ENCODE measurements at places on chromosomes 13 and 19.

DNA sequence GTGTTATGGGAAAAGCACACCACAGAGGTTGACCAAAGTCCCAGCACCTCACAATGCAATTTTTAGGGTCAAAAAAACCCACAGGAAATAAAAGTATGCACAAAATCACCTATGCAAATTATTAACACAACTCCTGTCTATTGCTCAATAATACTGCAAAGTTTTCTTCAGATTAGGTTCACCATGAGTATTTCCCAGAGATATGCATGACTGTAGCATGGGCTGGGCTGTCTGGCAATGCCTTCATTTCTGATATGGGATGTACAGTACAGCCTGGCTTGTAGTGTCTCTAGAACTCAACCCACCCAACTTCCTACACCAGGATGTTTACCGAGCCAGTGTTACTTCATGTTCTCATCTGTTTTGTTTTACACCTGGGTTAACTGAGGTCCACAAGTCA, 698.7 kb upstream of the ARGLU1 start:
- DNase-seq = no peak

DNA sequence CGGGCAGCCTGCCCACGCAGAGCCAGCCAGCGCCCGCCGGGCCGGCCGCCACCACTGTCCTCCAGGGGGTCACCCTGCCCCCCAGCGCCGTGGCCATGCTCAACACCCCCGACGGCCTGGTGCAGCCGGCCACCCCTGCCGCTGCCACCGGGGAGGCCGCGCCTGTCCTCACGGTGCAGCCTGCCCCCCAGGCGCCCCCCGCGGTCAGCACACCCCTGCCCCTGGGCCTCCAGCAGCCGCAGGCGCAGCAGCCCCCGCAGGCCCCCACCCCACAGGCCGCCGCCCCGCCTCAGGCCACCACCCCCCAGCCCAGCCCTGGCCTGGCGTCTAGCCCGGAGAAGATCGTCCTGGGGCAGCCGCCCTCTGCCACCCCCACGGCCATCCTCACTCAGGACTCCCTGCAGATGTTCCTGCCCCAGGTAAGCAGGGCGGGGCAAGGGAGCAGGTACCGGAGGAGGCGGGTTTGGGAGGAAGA, 32.3 kb upstream of the EHD2 start:
- no peak for DNase-seq

DNA sequence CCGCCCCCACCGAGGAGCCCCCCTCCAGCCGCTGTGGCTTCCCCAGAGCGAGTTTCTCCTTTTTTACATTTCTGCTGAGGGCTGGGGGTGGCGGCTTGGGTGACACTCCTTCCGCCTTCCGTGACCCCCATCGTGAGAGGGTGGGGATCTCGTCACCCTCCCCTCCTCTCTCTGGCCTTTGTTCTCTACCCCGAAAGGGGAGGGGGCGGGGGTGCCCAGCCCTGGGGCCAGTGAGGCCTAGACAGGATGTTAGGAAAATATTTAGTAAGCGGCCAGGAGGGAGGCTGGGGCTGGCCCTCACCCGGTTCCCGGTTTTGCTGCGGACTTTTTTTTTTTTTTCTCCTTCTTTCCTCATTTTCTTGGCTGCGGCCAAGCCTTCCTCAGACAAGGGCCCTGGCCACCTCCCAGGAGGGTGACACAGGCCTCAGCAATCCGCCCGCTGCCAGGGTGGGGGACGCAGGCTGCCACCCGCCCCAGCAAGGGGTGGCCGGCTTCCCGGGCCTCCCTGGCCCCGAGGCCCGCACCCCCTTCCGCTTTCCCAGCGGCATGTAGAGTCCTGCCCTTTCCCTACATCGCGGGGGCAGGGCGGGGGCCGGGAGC, 3.9 kb downstream of the MIDN start:
- peak; percentile 56 for DNase-seq

- no peak for DNase-seq
These were observed 41.4 kb downstream of the ZNF333 start for GRCh38 chr19:14731200-14731599.

DNA sequence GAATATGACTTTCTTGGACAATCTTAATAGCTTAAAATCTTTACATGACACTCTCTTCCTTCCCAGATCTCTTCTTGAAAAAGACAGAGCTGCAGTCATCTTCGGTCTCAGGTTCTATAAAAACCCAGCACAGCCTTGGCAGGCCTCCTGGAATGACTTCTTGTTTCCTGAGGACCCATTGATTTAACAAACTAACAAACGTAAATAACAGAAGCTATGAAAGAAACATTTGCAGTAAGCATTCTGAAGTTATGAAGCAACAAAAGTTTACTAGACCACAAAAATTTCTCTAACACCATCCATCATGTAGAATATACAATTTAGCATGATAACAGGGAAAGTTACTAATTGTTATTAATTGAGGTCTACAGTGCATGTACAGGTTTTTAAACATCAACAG, 62.8 kb upstream of the STARD13 start:
- DNase-seq = no peak

GRCh38 chr13:51557438-51557837, 26.8 kb upstream of the WDFY2 start:
- no peak for DNase-seq

GRCh38 chr19:45919678-45920077, 5.1 kb upstream of the NANOS2 start:
- DNase-seq = no peak

DNA sequence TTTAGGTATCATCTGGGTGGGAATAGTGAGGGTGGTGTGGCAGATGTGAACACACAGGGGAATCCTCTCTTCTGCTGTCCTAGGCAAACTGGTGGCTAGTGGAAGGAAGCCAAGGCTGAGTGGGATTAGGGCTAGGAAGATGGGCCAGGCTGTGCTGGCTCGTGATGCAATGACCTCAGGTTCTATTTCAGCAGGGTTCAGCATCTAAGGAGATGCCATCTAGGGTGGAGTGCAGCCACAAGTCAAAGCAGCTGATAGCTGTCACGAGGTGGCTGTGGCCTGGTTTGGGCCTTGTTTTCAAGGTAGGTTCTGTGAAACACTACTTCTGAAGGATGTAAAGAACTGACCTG, 21.6 kb downstream of the ARL11 start:
- no peak for DNase-seq

DNA sequence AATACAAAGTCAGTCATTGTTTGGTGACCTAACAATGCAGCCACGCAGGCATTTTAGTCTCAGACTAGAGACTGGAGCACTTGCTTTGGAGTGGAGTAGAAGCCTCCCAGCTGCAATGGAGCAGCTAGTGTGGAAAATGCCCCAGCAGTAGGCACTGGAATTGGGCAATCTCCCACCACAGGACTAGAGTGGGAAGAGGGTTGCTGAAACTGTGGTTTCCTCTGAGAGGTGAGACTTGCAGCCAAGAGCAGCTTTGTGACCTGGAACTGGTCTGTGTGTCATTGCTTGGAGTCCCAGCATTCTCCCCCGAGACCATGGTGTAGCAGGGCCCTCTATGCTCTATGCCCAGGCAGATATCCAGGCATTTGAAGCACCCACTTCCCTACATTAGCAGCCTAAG, 556.3 kb downstream of the UQCRFS1 start:
- no peak for DNase-seq

DNA sequence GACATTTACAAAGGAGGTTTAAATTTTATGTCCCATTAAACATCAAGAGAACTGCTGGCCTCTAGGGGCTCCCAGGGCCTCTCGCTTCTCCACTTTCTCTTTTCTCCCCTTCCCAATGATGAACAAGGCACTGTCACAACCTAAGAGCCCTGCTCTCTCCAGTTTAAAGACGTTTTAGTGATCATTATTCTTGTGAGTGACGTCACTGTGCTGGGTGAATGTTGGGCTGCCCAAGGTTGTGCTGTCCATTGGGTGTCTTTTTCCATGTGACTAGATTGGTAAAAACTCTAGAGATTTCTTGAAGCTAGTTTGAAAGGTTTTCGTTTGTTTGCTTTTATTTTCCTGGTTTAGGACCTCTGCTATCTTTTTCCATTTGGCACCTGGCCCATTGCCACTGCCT, 602.6 kb downstream of the PCDH9 start:
- no peak for DNase-seq

GRCh38 chr13:37442996-37443395, 155.6 kb downstream of the POSTN start:
- DNase-seq = no peak

DNA sequence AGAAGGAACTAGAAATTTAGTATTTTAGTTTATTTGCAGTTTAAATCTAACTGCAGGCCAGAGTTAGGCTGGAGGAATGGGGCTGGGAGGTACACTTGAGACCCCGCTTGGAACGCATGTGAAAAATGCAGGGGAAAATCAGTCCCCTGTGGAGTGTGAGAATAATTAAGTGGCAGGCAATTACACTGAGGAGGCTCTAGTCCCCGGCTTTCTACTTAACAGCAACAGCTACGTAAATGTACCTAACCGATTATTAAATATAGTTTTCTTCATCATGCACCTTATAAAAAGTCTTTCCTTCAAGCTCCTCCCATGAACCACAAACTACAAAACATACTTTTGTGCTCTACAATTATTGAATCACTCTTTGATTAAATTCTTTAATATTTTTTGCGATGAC, 804 bp downstream of the ZNF708 start:
- no peak for DNase-seq

DNA sequence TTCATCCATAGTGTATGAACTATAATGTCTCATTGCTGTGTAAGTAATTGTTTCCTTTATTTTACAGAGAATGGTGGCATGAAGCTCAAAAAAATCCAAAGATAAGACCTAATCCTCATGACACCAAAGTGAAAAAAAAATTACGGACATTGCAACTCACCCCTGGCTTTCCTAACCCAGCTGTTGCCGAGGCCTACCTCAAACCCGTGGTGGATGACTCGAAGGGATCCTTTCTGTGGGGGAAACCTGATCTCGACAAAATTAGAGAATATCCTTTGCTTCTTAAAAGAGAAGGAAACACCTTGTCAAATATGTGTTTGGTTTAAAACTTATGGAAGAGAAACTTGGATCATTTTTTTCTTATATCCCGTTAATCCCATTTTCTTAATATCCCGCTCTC, 26.3 kb downstream of the ERCC5 start:
- no peak for DNase-seq

- no peak for DNase-seq
These were observed 5.0 kb upstream of the BICRA start for GRCh38 chr19:47603706-47604565.

DNA sequence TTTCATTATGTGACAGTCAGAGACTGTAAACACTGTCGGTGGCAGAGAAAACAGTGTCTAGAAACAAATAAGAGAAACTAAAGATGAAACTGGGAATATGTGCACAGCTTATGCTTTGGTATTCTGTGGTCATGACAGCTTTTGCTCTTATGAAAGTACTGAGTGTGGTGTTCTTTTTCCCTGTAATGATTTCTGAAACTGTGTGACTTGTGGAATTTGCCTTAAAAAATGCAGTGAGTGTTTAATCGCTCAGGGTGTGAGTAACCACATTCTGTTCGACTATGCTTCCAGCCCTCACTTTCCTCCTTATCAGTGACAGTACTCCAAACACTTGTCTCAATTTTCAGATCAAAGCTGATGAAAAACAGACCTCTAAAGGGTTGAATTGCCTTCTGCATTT, 66.9 kb upstream of the DIAPH3 start:
- no peak for DNase-seq

DNA sequence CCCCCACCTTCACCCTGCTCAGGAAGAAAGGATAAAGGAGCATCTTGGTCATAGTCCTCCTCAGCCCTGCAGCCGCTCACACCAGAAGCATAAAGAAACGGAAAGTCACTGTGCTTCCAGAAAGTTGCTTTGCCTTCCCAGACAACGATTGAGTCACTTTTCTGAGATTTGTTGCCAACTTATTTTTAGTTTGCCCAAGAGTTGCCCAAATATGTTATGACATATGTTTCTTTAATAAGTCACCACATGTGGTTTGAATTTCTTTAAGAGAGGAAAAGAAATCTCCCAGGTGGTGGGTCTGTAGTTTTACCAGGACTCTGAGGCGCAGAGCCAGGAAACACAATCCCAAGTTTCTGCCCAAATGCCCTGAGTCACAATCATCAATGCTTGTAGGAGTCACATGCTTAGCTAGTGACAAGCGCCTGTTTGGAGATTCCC, 63.4 kb upstream of the LRCH1 start:
- no peak for DNase-seq

GRCh38 chr19:38917921-38918491, 6.0 kb upstream of the CCER2 start:
- DNase-seq = no peak

GRCh38 chr13:47081246-47081645, 184.4 kb upstream of the HTR2A start:
- no peak for DNase-seq

GRCh38 chr19:49447485-49448431, 3.9 kb downstream of the PIH1D1 start:
- no peak for DNase-seq

GRCh38 chr13:97781891-97782305, 171.6 kb upstream of the IPO5 start:
- no peak for DNase-seq

GRCh38 chr13:110377826-110378201, 70.7 kb downstream of the COL4A2 start:
- no peak for DNase-seq

- no peak for DNase-seq
These were observed 4.4 kb downstream of the ANGPTL8 start for GRCh38 chr19:11243798-11244169.

DNA sequence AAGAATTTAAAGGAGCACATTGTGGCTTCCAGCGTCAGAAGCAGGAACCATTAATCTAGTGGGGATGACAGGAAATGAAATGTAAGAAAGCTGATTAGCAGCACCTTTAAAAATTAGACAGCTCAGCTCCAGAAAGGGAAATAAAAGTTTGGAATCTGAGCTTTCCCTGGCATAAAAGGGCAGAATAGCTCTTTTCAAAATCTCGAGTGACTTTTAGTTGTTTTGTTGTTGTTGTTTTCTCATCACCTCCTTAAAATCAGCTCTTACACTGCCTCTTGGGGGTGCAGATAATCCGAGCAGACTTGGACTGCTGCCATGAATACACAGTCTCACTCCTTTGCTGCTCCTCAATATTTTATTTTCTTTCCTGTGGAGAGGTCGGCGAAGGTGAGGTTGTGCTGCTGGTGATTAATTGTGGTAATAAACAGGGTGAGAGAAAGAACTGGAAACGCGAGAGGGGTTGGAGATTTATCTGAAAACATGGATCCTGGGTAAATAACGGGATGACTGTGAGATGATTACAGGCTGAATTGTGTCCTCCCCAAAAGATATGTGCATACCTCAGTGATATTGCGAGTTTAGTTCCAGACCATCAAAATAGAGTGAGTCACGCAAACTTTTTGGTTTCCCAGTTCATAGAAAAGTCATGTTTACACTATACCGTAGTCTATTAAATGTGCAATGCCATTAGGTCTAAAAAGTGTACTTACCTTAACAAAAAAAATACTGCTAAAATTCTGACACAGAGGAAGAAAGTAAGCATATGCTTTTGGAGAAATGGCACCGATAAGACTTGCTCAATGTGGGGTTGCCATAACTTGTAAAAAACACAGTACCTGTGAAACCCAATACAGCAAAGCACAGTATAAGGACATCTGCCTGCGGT, 787.7 kb downstream of the UQCRFS1 start:
- DNase-seq = no peak

GRCh38 chr19:49019242-49019932, 2.5 kb upstream of the LHB start:
- peak; percentile 27 for DNase-seq

- no peak for DNase-seq
These were observed 20.6 kb downstream of the FREM2 start for GRCh38 chr13:38707460-38707859.
